ENCODE measurements at places on chromosomes 13 and 19. TPM values are rescaled to one million over a fixed set of nuclear protein-coding genes. Genes with fewer than 3 reads are reported as not detected.

- H3K27ac ChIP-seq: no peak overlapping the region
- DNase-seq: no peak
- H3K4me1 ChIP-seq: no peaks in the 10 kb centered on the region
- H3K36me3 ChIP-seq: peaks cover 6% of the 10 kb centered on the region
- H3K27me3 ChIP-seq: no peaks in the 10 kb centered on the region
- no peak overlapping the region for H3K4me3 ChIP-seq
Observed at GRCh38 chr13:90315061-90315460, 1032.4 kb upstream of the MIR17HG start.

GRCh38 chr19:1265615-1266128 is 3.5 kb upstream of the CIRBP start:
- DNase-seq: peak; percentile 79
- H3K27ac ChIP-seq: no peak overlapping the region
- H3K27me3 ChIP-seq: no peaks in the 10 kb centered on the region
- H3K4me3 ChIP-seq: peak overlapping the region; percentile 64
- H3K36me3 ChIP-seq: peaks cover 9% of the 10 kb centered on the region

Gene CDX2
- total RNA-seq: not detected

DNA sequence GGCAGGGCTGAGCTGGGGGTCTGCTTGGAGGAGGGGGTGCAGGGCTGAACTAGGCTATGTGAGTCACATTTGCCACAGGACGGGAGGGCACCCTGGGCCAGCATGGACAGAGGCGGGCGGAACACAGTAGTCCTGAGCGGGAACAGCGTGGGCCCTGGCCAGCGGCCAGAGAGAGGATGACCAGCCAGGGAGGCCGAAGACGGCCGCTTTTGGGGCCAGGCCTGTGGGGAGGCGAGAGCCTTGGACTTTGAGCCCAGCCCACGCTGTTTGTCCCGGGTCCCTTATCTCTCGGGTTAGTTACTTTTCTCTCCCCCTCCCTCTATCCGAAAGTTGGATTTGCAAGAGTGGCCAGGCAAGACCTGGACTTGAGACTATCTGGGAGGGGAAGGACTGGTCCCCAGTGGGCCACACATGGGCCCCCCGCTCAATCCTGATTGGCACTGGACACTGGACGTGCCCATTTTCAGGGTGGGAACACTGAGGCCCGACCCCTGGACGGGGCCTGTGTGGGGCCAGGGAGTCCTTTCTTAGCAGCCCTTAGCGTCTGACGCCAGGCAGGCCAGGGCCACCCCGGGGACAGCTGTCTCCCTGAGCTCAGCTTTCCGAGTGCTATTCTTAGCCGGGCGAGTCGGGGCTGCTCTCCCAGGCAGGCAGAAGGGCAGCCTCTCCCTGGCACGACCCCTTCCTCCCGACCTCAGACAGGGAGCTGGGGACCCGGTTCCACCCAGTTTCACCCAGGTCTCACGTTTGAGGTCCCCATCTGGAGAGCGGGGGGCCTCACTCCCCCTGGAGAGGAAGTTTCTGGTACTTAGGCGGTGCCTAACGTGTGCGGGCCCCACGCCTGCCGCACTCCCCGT is 833 bp downstream of the GAMT start:
- DNase-seq: no peak
- H3K4me3 ChIP-seq: peak overlapping the region; percentile 34
- H3K27ac ChIP-seq: no peak overlapping the region
- no peaks in the 10 kb centered on the region for H3K36me3 ChIP-seq

- no peak overlapping the region for H3K4me3 ChIP-seq
- no peak overlapping the region for H3K27ac ChIP-seq
- peaks cover 23% of the 10 kb centered on the region for H3K4me1 ChIP-seq
- no peaks in the 10 kb centered on the region for H3K36me3 ChIP-seq
- DNase-seq: peak; percentile 54
- no peaks in the 10 kb centered on the region for H3K27me3 ChIP-seq
Observed at GRCh38 chr19:4986471-4986891, 17.6 kb downstream of the KDM4B start.

Gene PLIN4
- not detected for total RNA-seq

- H3K4me3 ChIP-seq: peak overlapping the region; percentile 98
- H3K27me3 ChIP-seq: no peaks in the 10 kb centered on the region
- DNase-seq: no peak
- H3K4me1 ChIP-seq: peaks cover 60% of the 10 kb centered on the region
- peaks cover 21% of the 10 kb centered on the region for H3K36me3 ChIP-seq
Observed at GRCh38 chr19:44754750-44755080, 6.2 kb downstream of the BCL3 start.

GRCh38 chr19:14135985-14136508 is 342 bp downstream of the ASF1B start:
- H3K4me3 ChIP-seq: peak overlapping the region; percentile 82
- H3K4me1 ChIP-seq: peaks cover 25% of the 10 kb centered on the region
- DNase-seq: no peak
- H3K27ac ChIP-seq: peak overlapping the region; percentile 74
- no peaks in the 10 kb centered on the region for H3K36me3 ChIP-seq

Gene CNN1
- total RNA-seq: not detected
